T-cell (primary cell): ENCODE measurements at places on chromosomes 3 and 15.

DNA sequence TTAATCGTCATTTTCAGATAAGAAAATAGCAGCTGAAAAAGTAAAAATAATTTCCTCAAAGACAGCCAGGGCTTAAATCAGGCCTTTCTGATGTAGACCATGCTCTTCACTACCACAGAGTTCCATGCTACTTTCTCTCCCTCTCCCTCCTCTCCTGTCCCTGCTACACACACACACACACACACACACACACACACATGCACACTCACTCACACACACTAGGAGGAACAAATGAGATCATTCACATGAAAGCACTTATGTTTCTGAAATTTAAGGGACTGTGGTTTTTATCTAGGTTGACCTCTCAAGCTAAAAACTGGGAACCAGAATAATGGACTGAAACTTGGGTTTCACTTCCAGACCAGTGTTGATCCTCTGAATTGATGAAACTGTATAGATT lies 4.1 kb upstream of the PSMA4 start:
- DNase-seq, result no peak

- no peak for DNase-seq
Measured at GRCh38 chr3:163364717-163365116, 1713.6 kb downstream of the SI start.

DNA sequence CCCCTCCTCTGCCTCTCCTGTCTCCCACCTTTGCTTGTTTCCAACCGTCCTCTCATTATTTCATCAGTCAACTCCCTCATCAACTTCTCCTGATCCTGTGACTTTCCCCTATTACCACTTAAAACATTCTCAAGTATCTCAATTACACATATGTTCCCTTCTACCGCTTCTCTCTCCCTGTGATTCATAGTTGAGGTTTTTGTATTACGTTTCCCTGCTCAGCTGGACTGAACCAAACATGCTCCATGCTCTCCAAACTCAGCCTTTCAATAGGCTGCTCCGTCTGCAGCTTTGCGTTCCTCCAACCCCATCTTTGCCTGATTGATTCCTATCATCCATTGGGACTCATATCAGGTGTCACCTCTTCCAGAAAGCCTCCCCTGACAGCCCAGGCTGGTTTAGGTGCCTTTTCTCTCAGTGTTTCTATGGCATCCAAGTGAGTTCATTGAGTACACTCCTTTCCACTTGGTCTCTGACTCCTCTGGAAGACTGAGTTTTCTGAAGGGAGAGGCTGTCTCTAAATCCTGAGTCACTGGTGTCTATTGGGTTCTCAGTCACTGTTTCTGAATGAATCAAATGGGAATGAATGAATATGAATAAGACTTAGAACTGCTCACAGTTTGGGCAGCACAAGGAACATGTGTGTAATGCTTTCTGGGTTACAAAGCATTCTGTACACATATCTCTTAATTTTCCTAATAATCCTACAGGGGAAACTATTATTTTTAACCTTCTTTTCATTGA lies 56.4 kb downstream of the PLD1 start:
- DNase-seq, result no peak

DNA sequence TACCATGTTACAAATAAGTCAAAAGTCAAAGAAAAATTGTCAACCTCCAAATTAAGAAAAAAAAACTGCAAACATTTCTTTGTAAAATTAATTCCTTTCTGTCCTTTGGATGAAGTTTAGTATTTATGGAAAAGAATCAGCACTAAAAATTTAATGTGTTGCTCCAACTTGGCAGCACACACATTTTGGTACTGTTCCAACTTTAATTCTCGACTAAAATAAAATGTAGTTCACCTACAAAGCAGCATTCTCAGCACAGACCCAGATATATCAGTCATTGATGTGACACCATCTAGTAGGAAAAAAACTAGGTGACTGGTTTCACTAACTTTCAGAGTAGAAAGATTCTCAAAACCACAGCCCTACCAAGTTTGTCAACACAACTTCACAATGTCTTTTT lies 131.7 kb upstream of the ROBO2 start:
- DNase-seq, result no peak

DNA sequence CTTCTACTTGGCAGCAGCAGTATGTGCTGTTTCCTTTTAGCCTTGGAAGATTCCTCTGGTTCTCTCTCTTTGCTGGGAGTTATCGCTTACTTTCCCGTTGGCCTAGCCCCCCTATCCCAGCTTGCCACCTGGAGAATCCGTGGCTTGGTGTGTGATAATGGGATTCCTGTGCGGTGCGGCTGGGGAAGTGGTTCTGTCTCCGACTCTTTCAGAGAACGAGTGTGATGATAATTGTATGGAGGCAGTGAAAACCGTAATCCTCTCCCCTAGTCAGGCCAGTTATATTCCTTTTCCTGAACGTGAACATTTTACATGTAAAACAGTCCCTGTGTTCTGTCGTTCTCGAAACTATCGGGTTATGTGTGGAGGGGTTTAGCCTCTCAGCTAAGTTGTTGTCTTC lies 300.1 kb upstream of the C2CD4B start:
- no peak for DNase-seq

- DNase-seq, result no peak
Measured at GRCh38 chr3:10279384-10280176, 13.2 kb downstream of the GHRL start.

DNA sequence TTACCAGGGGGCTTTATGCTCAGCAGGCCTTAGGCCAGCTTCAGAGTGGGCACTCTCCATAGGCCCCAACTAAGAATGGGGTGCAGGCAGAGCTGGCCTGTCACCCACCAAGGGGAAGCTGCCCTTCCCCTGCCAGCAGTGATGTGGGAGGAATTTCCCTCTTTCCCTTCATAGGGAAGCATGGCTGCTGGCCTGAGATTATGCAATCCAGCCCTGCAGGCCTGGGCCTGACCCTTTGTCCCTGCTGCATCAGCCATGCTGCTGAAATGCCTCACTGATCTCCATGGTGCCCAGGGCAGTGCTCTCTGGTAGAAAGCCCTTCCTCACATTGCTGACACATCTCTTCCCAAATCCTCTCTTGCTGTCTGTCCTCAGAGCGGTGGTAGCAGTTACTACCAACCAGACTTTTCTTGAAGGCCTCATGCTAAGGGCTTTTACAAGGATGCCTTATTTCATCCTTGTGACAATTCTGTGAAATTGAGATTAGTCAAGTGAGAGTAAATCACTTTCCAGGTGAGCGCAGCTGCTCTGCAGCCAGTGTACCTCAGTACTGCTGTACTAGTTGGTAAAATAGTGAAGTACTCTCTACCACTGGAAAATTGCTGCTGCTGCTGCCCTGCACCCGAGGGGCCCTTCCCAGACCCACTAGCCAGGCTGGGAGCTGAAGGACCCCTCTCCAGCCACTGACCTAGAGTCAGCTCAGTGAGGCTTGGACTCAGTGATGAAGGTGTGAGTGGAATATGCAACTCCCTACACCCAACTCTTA lies 33.8 kb downstream of the MRAS start:
- DNase-seq, result no peak

DNA sequence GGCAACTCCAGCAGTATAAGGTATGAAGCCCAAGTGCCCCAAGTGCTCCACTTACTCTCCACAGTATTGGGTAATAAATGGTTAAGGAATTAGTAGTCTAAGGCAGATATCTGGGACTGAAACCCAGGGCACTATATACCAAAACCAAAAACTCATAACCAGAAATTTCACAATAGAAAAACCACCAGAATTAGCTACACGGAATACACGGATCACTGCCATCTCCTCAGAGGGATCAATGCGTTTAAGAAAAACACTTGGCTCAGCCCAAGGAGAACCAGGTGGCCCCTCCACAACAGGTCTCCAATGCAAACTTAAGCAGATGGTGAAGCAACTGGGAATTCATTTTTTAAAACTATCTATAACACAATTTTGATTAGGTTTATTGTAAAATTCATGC lies 83.6 kb downstream of the FAIM start:
- no peak for DNase-seq

GRCh38 chr15:38374029-38374428 lies 79.9 kb upstream of the FAM98B start:
- DNase-seq, result no peak

DNA sequence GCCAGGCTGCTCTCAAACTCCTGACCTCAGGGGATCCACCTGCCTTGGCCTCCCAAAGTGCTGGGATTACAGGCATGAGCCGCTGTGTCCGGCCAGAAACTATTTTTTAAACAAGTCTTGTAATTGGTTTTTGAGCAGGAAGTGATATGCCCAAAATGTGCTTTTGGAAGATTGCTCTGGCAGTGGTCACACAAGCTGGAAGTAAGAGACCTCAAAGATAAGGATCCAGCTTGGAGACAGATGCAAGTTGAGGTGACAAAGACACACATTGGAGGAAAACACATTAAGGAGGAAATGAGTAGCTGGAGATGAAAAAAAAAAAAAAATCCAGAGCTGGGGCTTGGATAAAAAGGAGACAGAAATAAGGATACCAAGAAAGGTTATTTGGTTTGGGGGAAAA lies 6.3 kb downstream of the TM4SF18 start:
- DNase-seq, result no peak

GRCh38 chr3:168273036-168273435 lies 177.3 kb upstream of the GOLIM4 start:
- DNase-seq, result no peak

GRCh38 chr3:117407317-117407716 lies 697.7 kb downstream of the TUSC7 start:
- DNase-seq, result no peak
